ENCODE measurements at places on chromosomes 3 and 15. TPM values are rescaled to one million over a fixed set of nuclear protein-coding genes. Genes with fewer than 3 reads are reported as not detected.

ACKR4 gene
- 9.5 TPM for total RNA-seq

ACTRT3 gene
- 5.2 TPM for total RNA-seq

ZSCAN2 gene
- 7.1 TPM for total RNA-seq

KCNMB2 gene
- not detected for total RNA-seq

NME9 gene
- total RNA-seq: not detected

SENP8 gene
- 2.6 TPM for total RNA-seq
